CD4-positive, alpha-beta T cell treated with Interleukin-4 for 1 hour (primary cell): ENCODE measurements at places on chromosomes 7 and 10.

GRCh38 chr10:5515948-5516761, 8.6 kb upstream of the CALML3 start:
- DNase-seq, result no peak

DNA sequence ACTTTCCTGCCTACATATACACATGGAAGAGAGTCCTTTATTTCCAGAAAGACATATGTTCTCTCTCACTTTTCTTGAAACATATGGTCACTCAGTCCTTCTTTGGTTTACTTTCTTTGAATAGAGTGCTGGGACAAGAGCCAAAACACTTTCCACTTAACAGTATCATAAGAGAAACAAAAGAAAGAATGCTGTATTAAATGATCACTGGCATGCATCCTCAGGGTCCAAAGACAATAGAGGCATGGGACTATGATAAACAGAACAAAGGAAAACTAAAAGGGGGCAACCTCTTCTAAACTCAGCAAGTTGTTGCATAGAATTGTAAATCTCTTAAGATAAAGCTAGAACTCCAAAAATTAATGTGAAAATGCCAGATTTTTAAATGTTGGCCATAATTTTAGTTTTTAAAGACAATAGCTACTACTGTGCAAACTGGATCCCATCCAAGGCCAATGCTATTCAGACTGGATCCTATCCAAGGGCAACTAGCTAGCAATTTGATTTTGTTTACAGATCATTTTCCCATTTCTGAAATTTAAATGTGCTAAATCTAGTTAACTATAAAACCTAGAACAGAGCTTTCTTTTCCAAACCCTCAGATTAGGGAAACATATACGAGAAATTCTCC, 687.5 kb downstream of the SORCS3 start:
- no peak for DNase-seq

DNA sequence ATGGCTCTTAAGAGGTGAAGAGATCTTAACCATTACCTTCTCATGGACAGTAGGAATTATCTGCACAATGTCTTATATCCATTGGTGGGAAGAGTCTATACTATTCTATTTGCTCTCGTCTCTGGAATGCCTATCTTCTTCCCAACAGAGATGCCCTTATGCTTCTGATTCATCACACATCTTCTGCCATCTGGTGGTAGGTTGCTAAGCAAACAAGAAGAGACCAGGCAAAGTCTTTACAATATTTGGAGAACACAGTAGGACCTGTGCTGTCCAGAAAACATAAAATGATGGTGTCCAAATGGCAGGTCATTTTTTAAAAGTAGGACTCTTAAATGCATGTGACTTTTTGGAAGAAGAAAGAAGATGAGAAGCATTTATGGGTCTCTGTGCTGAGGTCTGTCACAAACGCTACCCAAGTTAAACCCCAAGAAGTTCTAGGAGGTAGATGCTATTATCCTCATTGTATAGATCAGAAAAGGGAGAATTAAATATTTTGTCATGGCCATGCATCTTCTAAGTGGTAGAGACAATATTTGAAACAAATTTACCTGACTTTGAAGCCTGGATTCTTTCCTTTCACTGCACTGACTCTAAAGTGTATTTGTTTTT, 67.8 kb upstream of the NXPH1 start:
- DNase-seq, result no peak

DNA sequence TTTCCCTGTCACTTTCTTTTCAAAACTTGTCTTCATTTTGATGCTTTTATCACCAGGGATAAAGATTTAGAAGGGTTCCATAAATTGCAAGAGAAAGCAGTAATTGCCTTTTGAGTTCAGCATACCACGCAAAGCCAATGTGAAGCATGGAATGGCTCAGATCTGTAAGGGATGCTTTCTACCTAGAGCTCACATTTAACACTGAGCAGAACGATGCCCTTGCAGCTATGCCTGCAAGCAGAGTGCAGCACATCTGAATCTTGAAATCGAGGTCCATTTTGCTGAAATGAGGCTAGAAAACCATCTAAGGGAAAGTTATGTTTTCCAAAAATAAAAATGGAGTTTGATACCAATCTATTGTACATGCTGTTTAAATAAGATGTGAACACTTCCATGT, 171.2 kb upstream of the CELF2 start:
- DNase-seq, result no peak

DNA sequence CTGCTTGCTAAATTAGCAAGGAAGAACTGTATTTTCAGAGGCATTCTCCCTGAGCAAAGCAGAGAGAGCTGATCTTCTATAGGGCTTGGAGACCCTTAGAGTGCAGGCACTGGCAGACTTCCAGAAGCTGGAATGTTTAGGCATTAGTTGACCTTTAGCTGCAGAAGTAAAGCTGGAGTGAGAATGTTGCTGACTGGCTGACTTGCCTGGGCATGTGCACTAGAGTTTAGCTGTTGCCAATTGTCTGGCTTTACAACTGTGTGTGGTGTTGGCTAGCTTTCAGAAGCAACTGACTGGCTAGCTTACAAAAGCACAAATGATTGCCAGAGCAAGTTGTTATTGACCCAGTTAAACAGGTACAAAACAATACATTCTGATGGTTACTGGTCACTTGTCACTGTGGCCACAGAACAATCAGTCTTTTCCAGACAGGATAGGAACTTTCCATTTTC, 25.1 kb downstream of the FAM13C start:
- no peak for DNase-seq

- DNase-seq, result no peak
These were observed 89.0 kb downstream of the SEPTIN7 start for GRCh38 chr7:35889870-35890269.
